ENCODE measurements at places on chromosomes 1 and 21.

- DNase-seq = no peak
Observed at GRCh38 chr1:160711602-160712311, at the start of gene CD48. TSS of gene CD48 (minus strand) at chr1:160711822. CDS start at chr1:160711763, 59 bp downstream.

DNA sequence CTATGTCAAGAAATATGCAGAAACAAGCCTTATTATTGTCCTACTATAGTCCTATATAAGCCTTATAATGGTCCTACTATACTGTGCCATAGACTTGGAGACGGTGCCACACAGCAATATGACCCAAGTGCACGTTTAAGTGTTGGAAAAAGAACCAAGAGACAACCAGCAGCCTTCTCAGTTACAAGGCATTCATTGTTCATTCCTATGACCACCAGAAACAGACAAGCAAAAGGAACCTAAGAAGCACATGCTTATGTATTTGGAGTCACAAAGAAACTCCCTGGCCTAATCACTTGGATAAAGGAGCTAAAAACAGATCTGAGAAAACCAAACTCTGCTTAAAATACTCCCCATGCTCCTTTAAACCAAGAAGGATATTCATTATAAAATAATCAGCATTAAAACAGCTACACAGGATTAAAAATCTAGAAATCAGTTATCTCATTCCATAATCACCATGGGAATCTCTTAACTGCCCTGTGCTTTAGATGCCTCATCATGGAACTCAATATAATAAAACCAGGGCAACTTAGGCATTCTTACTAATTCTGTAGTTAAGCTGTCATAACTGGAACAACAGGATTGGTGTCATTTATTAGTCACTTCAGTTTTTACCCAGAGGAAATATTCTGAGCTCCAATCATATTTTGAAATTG lies 7.0 kb downstream of the COLGALT2 start:
- DNase-seq = no peak

DNA sequence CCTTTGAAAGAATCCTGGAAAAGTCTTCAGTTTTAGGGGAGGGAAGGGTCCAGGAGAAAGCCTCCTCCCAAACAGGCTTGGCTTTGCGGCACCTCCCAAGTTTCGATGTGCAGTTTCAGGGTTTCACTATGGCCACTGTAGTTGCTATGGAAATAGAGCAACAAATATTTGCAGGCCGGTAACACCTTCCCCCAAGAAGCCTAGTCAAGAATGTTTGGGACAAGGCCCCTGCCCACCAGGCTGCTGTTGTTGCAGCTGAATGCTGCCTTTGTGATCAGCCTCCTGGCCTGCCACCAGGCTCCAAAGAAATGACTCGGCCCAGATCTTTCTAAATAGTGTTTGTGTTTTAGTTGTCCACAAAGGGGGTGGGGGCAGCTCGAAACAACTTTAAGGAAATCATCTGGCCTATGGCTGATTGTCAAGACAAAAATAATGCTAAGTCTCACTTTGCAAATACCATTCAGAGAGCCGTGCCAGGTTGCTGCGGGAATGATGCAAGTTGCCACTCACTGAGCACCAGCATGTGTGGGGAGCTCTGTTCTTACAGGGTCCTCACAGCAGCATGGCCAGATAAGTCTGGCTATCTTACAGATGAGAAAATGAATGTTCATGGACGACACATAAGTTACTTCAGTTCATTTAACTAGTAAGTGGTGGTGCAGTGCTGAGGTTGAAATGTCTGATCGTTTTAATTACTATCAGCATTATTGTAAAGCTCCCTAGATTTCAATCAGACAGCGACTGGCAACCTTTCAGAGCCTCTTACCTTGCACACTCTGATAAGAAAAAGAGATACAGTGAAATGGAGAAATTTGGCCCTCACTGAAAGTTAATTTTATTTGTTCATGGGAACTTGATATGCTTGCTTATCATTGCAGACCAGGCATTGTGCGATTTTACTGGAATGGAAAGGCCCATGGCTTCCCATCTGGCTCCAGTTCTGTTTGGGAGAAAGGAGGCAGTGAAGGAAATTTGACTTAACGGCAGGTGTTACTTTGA lies 91.2 kb upstream of the JUN start:
- DNase-seq = no peak

- no peak for DNase-seq
Observed at GRCh38 chr1:22722901-22723550, 12.4 kb downstream of the EPHB2 start.

- no peak for DNase-seq
Observed at GRCh38 chr1:178282949-178283367, 189.1 kb downstream of the RASAL2 start.

GRCh38 chr21:37028570-37028969 lies 22.1 kb downstream of the RIPPLY3 start:
- no peak for DNase-seq

DNA sequence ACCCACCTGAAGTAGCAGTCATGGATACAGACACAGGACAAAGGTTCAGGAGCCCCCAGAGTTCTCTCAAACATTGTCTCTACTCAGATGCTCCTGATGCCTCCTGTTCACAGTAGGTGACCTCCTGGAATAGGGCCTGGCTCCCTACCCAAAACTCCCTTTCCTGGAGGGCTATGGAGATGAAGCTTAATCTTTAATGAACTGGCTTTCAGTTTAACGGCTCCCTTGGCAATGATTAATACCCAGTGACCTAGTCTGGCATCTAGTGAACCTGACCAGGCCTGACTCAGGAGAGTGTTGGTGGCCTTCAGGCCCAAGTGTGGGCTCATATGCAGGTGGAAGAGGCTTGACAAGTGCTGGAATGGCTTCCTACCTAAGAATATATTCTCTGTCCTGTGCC lies 65.2 kb upstream of the TRABD2B start:
- DNase-seq = no peak

- DNase-seq = no peak
Observed at GRCh38 chr1:87268111-87268510, 60.6 kb upstream of the LMO4 start.

DNA sequence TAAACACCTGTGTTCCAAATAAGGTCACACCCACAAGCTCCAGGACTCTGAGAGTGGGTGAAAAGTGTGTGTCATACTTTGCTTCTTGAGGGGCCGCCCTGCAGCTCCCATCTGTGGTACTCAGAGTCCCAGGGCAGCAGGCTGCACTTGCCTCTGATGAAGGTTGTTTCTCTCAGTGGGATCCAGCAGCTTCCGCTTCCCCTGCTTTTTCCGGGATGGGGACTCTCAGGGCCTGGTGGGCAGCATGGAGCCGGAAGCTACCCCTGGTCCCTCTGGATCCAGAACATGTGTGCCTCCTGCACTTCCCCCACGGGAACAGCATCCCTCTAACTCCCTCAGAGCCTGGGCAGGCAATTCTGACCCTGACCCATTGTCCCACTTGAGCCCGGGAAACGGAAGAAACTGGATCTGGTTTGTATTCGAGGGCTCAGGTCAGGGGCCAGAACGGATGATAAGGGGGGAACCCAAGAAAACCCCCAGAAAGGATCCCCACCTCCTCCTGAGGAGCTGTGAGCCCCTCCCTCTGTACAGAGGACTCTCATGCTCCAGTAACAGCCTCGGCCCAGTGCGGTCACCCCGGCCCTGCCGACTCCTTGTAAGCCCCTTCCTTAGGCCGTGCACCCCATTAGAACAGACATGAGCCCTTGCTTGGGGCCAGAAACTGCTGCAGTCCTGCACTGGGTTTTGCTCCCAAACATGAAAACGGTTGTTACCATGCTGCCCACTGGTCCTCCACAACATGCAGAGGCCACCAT lies 189.5 kb upstream of the C1orf174 start:
- no peak for DNase-seq

Measured in stimulated activated CD4-positive, alpha-beta T cell treated with anti-CD3 and anti-CD28 coated beads, Interleukin-1b, Interleukin-23, amount 100 ng/mL, for 24 hours (primary cell).